ENCODE measurements at places on chromosomes 1 and 21.

DNA sequence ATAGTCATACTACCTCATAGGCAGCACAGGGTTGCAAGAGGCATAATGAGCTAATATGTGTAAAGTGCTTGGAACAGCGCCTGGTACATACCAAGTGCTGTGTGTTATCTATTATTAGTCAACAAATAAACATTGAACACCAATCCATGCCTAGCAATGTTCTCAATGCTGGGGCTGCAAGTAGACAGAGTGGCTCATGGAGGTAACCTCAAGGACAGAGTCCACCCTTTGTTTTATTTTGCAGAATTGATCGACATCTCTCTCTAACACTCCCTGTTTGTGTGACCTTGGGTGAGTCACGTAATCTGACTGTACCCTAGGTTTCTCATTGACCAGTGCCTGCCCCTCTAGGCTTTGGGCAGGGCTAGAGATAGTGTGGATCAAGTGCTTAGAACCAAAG is 164.0 kb upstream of the KLHDC7A start:
- no peak for DNase-seq
- no peaks in the 10 kb centered on the region for H3K4me1 ChIP-seq
- no peaks in the 10 kb centered on the region for H3K27me3 ChIP-seq
- H3K36me3 ChIP-seq: no peaks in the 10 kb centered on the region

DNA sequence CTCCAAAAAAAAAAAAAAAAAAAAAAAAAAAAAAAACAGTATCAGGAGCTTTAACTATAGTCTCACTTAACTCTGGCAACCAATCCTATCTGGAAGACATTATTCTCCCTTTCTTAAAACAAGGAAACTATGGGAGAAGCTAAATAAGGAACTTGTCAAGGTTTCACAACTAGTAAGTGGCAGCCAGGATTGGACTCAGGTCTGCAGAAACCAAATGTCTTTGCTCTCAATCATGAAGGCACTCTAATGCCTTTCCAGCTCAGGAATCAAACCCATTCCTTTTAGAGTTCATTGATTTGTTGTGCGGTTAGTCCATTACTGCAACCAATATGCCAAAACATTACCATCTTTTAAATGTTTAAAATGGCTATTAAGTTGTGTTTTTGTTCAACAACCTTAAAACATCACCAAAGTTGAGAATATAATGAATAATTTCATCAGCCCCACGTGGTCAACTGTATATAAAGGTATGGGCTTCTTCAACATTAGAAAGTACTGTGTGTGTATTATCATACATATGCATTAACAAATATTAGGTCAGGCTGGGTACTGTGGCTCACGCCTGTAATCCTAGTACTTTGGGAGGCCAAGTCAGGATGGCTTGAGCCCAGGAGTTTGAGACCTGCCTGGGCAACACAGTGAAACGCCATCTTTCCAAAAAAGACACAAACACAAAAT is 1.5 kb downstream of the EPRS1 start:
- no peaks in the 10 kb centered on the region for H3K27me3 ChIP-seq
- H3K36me3 ChIP-seq: peaks cover 1% of the 10 kb centered on the region
- H3K27ac ChIP-seq: peak overlapping the region; percentile 83
- peaks cover 9% of the 10 kb centered on the region for H3K4me1 ChIP-seq
- no peak overlapping the region for H3K4me3 ChIP-seq
- peak; percentile 17 for DNase-seq

DNA sequence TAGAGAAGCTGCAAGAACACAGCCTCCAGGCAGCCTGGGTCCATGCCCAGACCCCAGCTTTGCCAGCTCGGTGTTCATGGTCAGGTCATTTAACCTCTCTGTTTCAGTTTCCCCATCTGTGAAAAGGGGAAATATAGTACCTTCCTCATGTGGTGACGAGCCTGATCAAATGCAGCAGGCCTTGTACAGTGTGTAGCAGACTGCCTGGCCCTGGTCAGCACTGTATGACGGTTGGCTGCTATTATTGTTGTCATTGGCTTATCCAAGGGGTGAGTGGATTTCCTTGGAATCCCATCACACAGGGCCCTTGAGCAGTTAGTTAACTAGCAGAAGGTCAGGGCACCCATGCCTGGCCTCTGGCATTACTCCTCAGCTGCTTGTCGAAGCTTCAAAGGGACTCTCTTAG is 6.6 kb upstream of the TMEM51 start:
- H3K4me1 ChIP-seq: no peaks in the 10 kb centered on the region
- H3K27ac ChIP-seq: no peak overlapping the region
- H3K4me3 ChIP-seq: no peak overlapping the region
- peaks cover 11% of the 10 kb centered on the region for H3K27me3 ChIP-seq
- DNase-seq: no peak

DNA sequence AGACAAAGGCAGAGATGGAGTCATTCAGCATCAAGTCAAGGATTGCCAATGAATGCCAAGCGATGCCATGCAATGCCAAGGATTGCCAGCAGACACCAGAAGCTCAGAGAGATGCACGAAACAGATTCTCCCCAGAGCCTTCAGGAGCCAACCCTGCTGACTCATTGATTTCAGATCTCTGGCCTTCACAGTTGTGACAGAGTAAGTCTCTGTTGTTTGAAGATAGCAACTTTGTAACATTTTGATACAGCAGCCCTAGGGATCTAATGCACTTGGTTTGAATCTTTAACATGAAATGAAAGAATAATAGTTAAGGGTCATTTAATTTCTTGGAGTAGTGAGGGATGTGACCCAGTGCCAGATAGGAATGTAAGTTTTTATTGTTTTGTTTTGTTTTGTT is 287.4 kb upstream of the RUNX1 start:
- no peaks in the 10 kb centered on the region for H3K27me3 ChIP-seq
- no peak overlapping the region for H3K4me3 ChIP-seq
- no peak overlapping the region for H3K27ac ChIP-seq

DNA sequence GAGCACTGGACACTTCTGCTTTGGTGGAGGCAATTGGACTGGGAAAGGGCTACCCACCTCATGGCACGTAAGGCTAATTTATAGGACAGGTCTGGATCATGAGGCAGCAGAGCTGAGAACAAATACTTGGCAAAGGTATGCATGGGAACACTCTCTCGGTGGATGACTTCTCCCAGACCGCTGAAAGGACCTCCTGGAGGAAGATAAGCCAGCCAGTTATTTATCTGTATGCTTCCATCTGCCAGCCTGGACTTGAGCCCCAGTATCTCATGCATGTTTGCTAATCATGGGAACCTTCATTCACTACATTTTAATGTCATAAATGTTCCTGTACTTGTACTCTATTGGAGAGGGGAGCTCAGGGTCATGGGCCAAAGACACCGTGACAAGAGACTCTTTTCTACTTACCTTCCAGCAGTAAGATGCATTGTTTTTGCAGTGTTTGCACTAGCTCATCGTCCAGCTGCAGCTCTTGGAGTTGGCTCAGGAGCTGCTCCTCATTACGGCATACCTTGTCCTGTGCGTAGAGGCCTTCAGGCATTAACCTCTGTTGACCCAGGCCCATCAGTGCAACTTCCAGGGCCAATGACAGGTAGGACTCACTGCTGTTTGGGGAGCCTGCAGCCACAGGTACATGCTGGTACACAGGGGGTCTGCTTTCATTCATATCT is 23.7 kb downstream of the UROD start:
- DNase-seq: no peak
- no peaks in the 10 kb centered on the region for H3K27me3 ChIP-seq
- H3K36me3 ChIP-seq: no peaks in the 10 kb centered on the region
- H3K4me3 ChIP-seq: no peak overlapping the region
- H3K4me1 ChIP-seq: peaks cover 11% of the 10 kb centered on the region
- no peak overlapping the region for H3K27ac ChIP-seq

All from B cell (primary cell).